ENCODE measurements at places on chromosomes 5 and 9.

DNA sequence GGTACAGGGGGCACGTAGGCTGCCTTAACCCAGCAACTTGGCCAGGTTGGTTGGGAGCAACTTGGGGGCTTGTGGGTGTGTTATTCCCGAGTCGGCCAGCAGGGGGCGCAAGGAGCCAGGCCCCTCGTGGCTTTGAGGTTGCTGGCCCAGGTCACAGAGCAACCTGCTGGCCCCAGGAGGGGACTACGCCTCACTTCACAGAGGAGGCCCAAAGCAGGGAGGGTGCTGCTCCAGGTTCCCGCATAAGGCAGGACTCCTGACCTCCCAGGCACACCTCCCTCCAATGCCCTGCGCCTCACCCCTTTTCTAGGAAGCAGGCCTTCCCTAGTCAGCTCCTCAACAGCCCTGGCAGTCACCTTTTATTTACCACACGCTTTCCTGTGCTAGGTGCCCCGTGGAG lies 18.1 kb downstream of the KYAT1 start:
- DNase-seq = peak; percentile 86

GRCh38 chr9:98074115-98074990 lies 17.8 kb downstream of the NANS start:
- DNase-seq = peak; percentile 74

DNA sequence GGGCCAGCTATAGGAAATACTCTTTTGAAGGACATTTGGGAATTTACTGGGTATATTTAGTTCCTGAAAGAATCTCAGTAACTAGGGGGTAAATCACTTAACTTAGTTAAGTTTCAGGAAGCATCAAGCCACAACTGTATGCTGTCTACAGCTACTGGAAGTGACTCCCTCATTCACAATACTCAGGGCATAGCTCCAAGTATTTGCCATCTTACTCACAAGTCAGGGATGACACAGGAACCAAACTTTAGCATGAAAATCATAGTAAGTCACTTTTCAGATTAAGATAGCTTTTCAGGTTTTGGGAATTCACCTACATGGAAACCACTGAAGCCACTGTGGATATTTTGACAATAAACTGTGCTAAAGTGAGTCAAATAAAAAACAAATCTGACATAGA lies 242.4 kb upstream of the ATP10B start:
- DNase-seq = no peak

DNA sequence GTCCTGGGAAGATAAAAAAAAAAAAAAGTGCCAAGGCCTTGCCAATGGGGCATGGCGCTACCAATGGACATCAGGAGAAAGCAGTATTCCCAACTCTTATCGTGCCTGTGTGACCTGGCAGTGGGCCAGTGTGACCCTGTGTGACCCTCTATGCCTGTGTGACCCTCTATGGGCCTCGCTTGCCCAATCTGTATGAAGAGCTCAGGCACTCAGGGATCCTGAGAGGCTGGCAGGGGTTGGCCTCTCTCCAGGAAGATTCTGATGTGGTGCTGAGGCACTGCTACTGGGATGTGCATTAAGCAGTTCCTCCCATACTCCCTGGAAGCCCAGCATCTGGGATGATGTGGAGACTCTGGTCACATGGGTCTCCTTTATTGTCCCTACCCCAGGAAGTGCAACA lies 179.2 kb downstream of the MACROH2A1 start:
- DNase-seq = peak; percentile 62

Data from psoas muscle (tissue), 8 donors.